ENCODE measurements at places on chromosomes 6 and 20. TPM values are rescaled to one million over a fixed set of nuclear protein-coding genes. Genes with fewer than 3 reads are reported as not detected.

- no peak overlapping the region for H3K4me3 ChIP-seq
- no peaks in the 10 kb centered on the region for H3K27me3 ChIP-seq
- DNase-seq: no peak
- no peak overlapping the region for H3K27ac ChIP-seq
- H3K36me3 ChIP-seq: no peaks in the 10 kb centered on the region
Measured at GRCh38 chr6:79461205-79461604, 76.0 kb downstream of the LCA5 start.

GRCh38 chr6:90611543-90612312 is 24.9 kb upstream of the MAP3K7 start:
- H3K4me1 ChIP-seq: no peaks in the 10 kb centered on the region
- H3K27me3 ChIP-seq: no peaks in the 10 kb centered on the region
- DNase-seq: no peak
- no peaks in the 10 kb centered on the region for H3K36me3 ChIP-seq

DNA sequence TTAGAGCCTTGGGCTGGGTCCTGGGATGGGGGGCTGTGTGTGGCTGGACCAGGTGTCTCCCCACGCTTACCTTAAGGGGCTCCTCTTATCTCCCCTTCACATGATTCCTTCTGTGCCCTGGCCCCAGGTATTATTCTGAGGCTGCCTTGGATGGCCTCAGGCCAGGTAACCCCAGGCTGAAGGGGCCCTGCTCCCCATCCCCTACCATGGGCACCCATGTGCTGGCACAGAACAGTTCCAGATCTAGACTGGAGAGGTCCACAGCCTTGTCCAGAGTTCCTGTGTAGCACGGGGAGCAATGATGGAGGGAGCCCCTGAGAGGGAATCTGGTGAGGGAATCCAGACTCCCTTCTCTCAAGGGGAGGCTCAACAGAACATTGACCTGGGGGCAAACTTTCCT is 32.1 kb downstream of the MOCS1 start:
- no peaks in the 10 kb centered on the region for H3K4me1 ChIP-seq
- H3K27me3 ChIP-seq: no peaks in the 10 kb centered on the region
- H3K27ac ChIP-seq: no peak overlapping the region
- H3K36me3 ChIP-seq: no peaks in the 10 kb centered on the region
- DNase-seq: no peak
- no peak overlapping the region for H3K4me3 ChIP-seq

DNA sequence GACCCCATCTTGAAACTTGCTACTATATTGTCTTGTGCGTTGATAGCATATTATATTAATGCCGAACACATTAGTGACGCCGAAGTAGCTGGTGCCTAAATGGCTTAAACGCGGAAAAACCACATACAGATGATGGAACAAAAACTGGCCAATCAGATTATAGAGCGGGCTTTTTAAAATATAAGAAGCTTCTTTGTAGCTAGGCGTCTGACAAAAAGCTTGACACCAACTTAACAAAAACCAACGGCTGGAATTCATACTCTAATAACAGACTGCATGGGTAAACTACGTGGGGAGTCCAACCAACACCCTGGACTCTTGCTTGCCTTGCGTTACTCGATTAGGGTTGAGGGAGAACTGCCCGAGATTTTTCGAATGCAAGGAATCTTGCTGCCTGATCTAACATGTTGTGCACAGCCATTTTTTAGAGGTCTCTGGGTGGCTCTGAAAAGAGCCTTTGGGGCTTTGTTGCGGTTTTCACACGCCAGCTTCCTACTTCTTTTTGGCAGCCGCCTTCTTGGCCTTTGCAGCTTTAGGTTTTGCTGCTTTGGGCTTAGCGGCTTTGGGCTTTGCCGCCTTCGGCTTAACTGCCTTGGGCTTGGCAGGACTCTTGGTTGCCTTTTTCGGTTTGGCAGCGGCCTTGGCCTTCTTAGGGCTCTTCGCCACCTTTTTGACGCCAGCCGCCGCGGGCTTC is 45.7 kb downstream of the OR2B2 start:
- DNase-seq: peak; percentile 22
- H3K36me3 ChIP-seq: no peaks in the 10 kb centered on the region
- H3K27ac ChIP-seq: peak overlapping the region; percentile 84
- H3K4me3 ChIP-seq: peak overlapping the region; percentile 51
- no peaks in the 10 kb centered on the region for H3K27me3 ChIP-seq

- H3K36me3 ChIP-seq: no peaks in the 10 kb centered on the region
- H3K27ac ChIP-seq: no peak overlapping the region
- H3K4me1 ChIP-seq: peaks cover 7% of the 10 kb centered on the region
- H3K27me3 ChIP-seq: no peaks in the 10 kb centered on the region
Measured at GRCh38 chr6:146860583-146860982, 261.8 kb downstream of the ADGB start.

LINC00237 gene
- total RNA-seq: not detected

Measured in SJCRH30 (cell line).